Muscle of arm (tissue), 14 donors: ENCODE measurements at places on chromosomes 12 and 14.

GRCh38 chr12:57518176-57518919 lies 2.0 kb downstream of the DDIT3 start:
- DNase-seq = peak; percentile 55

DNA sequence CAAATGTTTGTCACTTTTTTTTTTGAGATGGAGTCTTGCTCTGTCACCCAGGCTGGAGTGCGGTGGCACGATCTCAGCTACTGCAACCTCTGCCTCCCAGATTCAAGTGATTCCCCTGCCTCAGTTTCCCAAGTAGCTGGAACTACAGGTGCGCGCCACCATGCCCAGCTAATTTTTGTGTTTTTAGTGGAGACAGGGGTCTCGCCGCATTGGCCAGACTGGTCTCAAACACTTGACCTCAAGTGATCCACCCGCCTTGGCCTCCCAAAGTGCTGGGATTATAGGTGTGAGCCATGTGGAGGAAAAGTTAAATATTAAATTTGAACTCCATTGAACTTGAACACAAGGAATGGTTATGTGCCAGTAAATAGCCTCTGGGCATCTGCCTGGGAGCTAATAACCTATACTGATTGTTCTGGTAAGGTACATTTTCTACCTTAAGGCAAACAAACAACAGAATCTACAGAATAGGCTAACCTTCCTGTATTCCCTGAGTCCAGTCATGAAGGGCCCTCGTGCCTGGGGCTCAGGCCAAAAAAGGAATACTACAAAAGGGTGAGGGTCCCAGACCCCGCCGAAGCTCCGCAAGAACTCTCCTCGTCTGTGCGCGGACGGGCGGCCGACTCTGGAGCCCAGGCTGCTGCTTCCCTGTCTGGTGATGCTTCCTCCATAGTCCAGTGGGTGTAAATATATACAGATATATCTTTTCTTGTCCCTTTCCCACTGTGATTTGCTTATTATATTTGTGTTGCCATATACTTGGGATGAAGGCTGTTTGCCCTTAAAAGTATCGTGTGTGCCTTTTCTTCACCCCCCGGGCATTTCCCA lies 74.0 kb upstream of the EIF5 start:
- no peak for DNase-seq

- DNase-seq = peak; percentile 38
These were observed 81.2 kb upstream of the ATF7IP start for GRCh38 chr12:14284184-14284722.

- DNase-seq = no peak
These were observed 93.5 kb downstream of the GALNT8 start for GRCh38 chr12:4813741-4814140.

DNA sequence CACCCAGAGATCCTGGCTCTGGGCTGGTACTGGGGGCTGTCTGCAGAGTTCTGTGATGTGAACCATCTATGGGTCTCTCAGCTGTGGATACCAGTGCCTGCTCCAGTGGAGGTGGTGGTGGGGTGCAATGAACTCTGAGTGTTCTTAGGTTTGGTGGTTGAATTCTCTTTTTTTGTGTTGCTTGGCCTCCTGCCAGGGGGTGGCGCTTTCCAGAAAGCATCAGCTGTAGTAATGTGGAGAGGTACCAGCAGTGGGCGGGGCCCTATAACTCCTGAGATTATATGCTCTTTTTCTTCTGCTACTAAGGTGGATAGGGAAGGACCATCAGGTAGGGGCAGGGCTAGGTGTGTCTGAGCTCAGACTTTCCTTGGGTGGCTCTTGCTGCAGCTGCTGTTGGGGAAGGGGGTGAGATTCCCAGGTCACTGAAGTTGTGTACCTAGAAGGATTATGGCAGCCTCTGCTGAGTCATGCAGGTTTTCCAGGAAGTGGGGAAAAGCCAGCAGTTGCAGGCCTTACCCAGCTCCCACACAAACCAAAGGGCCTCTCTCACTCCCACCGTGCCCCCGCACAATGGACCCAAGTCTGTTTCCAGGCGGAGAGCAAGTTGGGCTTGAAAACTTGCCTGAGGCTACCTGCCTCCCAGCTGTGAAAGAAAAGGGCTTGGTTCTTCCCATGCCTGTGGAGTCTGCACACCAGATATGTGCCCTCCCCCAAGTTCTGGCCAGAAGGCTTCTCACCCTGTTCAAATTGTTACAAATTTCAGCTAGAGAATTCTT lies 18.6 kb downstream of the CCER1 start:
- DNase-seq = no peak

DNA sequence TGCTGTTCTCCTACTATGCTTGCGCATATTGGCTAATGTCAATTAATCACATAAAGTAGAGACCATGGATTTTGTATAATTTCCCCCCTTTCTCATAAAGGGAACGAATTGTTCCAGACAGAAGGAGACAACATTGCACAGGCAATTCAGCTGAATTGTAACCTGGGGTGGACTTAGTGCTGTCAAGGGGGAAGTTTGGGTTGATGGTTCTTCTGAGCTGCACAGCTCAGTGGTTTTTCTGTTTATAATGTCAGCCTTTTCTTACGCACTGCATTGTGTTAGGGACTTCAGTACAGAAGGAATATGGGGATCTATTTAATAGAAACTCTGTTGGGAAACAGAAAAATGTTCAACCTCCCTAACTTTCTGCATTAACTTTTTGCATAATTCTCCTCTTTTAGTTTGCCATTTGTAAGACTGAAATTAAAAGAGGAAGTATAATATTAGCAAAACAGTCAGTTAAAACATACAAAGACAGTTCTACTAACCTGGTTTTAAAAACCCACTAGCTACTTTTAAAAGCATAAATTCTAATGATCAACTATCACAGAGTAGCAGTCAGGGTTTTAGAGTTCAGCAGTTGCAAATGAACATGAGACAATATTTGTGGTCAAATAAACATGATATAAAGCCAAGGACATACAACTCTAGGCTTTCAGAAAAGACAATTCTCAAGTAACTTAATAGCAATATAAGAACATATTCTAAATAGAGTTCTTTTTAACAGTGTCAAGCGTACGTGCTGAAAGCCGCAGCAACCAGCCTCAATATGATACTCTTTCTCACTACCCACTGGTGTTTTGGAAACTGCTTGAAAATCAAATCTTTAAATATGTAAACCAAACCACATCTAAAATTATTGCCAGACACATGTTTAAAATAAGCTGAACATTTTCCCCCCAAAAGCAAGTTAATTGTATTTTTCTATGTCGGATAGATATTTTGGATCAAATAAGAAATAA lies 393.0 kb downstream of the FSCB start:
- no peak for DNase-seq

DNA sequence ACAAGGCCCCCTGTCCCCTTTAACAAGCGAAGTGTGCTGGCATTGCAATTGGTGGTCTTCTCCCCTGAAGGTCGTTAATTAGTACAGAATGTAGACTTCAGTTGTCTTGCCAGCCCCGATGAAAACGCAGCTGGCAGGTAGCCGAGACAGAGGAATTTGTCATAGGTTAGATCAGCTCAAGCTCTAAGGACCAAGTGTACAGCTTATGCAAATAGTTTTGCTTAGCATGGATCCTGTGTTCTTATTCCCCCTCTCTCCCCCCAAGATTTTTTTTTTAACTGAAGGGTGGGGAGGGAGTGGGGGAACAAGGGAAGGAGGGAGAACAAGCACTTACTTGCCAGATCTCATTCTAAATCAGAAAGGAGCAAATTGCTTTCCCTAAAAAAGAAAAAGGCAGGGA lies 58.6 kb upstream of the PARP11 start:
- DNase-seq = no peak

- DNase-seq = peak; percentile 7
These were observed 9.2 kb downstream of the HAL start for GRCh38 chr12:95986635-95987570.
